ENCODE measurements at places on chromosomes 7 and 10. TPM values are rescaled to one million over a fixed set of nuclear protein-coding genes. Genes with fewer than 3 reads are reported as not detected.

- no peak for DNase-seq
These were observed 1.2 kb upstream of the FAM13C start for GRCh38 chr10:59363446-59363958.

DNA sequence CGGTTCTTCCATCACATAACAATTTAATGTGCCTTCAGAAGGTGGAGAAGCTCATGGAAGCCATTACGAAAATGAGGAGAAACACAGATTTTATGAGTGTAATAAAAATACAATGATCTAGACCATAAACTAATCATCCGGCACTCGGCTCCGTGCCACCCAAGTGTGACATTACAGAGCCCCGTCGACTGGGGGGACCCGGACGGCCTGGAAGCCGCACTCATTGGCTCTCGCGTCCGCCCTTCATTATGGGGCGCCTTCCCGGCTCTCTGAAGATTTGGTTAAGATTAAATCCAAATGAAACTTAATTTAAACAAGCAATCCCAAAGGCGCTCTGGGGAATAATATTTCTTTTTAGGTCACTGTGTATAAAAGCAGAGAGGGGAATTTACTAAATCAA lies 242.6 kb downstream of the DNAJB6 start:
- DNase-seq: no peak

GRCh38 chr10:99524736-99525380 lies 7.9 kb upstream of the NKX2-3 start:
- no peak for DNase-seq

The CHAT gene
- 8.7 TPM for total RNA-seq

The GIMAP5 gene
- 18.7 TPM for total RNA-seq

DNA sequence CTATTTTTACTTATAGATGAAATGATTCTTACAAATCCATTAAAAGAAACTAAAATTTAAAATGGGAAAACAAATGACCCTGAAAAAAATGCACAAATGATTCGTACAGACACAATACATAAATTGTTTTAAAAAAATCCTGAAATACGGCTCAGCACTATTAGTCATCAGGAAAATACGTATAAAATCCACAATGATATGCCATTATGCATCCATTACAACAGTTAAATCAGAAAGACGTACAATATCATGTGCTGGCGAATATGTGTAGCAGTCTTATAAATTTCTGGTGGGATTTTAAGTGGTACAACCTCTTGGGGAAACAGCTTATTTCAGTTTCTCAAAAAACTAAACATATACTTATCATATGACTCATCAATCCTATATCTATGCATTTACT lies 600.1 kb upstream of the STEAP1 start:
- no peak for DNase-seq

The THSD7A gene
- not detected for total RNA-seq

DNA sequence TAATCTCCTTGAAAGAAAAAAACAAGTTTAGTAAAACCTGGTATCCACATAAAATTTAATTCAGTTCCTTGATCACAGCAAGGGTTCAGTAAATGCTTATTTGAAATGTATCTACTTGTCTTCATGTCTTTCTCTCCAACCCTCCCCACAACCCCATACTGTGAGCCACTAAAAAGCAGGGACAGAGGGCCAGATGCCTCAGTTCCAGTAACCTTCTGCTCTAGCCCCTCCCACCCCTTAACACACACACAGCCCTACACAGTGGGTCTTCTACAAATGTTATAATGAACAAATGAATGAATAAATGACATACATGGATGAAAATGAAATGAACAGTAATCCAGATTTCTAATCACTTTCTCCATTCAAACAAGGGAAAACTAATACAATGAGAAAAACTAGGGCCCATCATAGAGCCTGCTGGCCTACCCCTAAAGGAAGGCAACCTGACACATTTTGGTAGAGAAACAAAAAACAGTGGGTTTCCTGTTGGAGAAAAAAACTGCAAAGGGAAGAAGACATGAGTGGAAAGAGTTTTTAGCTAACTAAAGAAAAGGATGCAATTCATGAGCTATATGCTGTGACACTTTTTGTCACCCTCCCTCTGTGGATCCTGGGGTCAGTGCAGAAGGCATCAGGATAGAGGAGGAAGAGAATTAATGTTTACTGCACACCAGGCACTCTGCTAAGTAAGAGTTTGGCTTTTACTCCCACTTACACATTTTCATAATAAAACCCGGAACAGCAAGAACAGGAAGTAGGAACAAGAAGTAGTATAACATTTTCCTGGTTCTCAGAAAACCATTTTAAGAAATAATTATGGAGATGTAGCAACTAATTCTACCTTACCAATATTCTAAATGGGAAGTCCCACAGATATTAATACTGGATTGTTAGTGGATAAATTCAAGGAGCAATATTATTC lies 38.1 kb downstream of the ELMO1 start:
- DNase-seq: no peak

The FAM131B gene
- total RNA-seq: 14.0 TPM

The CH25H gene
- total RNA-seq: not detected

GRCh38 chr10:125010362-125010761 lies 68.4 kb downstream of the ZRANB1 start:
- DNase-seq: peak; percentile 21

The MMP21 gene
- total RNA-seq: not detected

The CYP3A7 gene
- not detected for total RNA-seq

The ZNF107 gene
- total RNA-seq: 5.1 TPM

The ITGA8 gene
- 55.8 TPM for total RNA-seq

DNA sequence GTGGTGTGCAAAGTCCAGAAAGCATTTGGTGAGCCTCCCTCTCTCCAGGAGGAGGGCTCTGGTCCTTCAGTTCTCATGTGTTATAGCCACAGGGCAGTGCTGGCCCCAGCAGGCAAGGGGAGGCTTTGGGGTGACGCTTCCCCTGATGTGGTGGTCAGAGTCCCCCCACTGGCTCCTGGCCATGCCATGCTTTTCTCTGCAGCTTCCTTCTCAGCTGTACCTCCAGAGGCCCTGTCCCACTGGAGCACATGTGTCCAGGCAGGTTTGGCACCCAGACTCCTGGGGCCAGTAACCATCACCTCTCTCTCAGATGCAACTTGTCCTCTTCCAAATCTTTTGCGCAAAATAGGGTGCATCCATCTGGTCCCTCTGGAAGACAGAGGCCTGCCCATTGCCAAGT lies 233.0 kb upstream of the ZNF32 start:
- no peak for DNase-seq
